ENCODE measurements at places on chromosomes 2 and 18. TPM values are rescaled to one million over a fixed set of nuclear protein-coding genes. Genes with fewer than 3 reads are reported as not detected.

DNA sequence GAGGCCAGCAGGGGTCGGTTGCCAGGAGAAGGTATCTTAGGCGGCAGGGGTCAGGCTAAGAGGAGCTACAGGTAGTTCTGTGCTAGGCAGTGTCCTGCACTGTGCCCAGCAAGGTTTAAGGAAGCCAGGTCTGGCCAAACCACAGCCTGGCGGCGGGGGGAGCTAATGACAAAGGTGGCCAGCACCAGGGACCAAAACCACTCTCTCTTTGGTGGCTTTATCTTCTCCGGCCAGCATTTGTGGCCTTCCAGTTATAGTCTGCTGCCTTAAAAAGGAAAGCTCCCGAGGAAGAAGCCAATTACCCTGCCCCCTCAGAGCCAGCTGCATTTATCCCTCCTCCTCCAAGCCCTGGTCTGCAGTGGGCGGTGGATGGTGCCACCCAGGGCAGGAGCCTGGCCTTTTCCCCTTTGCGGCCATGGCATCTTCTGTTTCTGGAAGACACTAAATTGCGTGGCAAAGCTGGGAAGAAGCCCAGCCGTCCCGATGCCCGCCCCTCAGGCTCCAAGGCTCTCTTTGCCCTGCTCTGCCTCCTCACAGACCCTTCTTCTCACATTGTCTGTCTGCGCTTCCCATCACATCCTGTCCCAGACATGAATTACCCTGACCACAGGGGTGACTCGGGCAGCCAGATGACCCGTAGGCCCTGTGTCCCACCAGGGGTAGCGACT, 94.6 kb downstream of the EN1 start:
- no peak for DNase-seq

CROCC2 gene
- not detected for total RNA-seq

TGFA gene
- not detected for total RNA-seq

C2orf78 gene
- total RNA-seq: not detected

GRCh38 chr2:180716186-180717180, 263.9 kb upstream of the UBE2E3 start:
- no peak for DNase-seq

FAM237A gene
- total RNA-seq: not detected

DNA sequence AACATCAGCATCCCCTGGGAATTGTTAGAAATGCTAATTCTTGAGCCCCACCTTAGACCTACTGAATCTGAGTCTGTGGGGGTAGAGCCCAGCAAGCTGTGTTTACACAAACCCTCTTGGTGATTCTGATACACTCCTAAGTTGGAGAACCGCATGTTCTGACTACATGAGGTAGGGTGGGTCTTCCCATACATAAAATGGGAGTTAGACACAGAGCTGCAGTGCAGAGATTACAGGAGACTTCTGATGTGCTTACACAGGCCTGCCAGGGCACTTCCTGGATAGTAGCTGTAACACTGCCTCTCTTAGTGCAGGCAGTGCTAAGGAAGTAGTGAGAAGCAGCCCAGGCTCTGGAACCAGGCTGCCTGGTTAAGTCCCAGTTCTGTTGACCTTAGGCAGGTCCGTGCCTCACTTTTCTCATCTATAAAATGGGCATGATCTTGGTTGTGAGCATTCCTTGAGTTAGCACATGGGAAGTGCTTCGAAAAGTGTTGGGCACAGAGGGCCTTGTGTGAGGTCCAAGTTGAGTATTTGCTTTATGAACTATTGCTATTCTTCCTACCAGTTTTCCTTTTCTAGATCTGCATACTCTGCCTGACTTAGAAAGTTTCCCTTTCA, 67.3 kb downstream of the GLI2 start:
- peak; percentile 18 for DNase-seq

- no peak for DNase-seq
Observed at GRCh38 chr2:117232305-117232704, 582.2 kb upstream of the DDX18 start.

GRCh38 chr2:203450561-203450960, 84.5 kb downstream of the RAPH1 start:
- no peak for DNase-seq

- DNase-seq: peak; percentile 8
Observed at GRCh38 chr2:118847762-118848172, 319 bp upstream of the EN1 start.

VAMP8 gene
- 0.83 TPM for total RNA-seq

MAL gene
- total RNA-seq: not detected

DNA sequence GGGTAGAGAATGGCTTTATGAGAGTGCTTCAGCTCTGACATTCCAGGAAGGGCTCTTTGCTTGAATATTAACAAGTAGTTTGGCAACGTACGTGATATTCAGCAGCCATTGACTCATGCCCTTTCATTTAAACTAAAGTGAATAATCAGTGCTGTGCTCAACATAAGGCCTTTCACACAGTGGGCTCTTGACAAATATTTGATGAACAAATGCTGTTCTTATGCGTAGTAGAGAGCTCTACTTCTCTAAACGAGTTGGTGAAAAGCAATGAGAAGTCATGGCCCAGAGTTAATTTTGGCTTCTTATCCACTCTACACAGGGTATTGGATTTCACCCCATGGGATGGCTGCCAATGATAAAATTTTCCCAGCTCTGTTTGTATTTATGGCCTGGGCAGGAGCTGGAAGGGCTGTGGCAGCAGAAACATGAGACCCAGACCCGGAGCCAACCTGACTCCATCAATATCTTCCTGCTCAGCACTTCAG, 338.9 kb downstream of the CCDC85A start:
- DNase-seq: peak; percentile 2

MBP gene
- 1.4 TPM for total RNA-seq

CABYR gene
- total RNA-seq: 4.1 TPM

DNA sequence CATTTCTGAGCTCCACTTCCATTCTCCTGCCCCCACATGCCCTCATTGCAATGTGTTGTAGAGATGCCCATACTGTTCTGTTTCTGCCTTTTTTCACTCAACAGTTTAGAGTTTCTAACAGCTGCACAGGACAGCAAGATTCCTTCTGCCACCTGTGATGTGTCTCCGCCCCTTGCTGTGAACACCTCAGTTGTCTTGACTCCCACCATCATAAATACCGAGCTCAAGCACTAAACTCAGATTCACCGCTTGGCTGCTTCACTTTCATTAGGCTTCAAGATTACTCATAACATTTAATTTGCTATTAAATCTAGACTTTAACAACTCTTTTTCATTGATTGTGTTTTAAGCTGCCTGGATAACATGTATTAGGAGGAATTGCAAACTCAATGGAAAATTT, 141.0 kb downstream of the MAP2 start:
- no peak for DNase-seq

- peak; percentile 83 for DNase-seq
Observed at GRCh38 chr2:54556621-54557121, 100.5 kb downstream of the SPTBN1 start.

GRCh38 chr2:160315337-160315736, 115.3 kb upstream of the ITGB6 start:
- peak; percentile 80 for DNase-seq

DNA sequence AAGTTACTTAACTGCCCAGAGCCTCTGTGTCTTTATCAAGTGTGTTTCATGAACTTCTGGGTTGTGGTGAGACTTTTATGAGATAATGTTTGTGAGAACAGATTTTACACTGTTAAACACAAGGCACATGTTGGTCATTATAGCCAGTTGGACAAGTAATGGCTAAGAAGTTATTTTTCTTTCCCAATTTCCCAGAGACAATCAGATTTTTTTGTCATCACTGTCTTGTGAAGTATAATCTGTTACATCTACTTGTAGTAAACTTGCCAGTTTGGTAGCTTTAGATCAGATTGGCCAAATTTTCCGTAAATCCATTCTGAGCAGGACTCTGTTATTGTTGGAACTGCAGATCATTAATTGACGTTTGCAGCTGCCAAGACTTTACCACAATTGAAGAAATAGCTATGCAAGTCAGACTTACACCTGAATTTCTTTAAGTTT, 838.8 kb downstream of the SLC4A3 start:
- peak; percentile 7 for DNase-seq

DNA sequence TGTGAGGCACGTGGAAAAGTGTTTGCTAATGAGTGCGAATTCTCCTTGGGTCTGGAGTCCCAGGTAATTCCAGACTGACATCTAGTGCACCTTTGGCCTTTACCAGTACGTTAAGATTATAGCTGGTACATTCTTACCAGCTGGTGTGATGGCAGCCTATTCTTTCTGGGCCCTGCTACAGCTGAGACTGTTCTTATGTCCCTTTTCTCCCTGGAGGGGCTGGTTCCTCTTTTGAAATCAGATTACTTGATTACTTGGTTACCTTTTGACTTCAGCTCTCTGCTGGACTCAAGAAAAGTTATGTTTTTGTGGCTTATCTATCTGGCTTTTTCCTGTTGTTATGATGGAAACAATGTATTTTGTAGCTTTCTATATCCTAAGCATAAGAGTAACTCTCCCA, 14.5 kb downstream of the CABYR start:
- no peak for DNase-seq

DNA sequence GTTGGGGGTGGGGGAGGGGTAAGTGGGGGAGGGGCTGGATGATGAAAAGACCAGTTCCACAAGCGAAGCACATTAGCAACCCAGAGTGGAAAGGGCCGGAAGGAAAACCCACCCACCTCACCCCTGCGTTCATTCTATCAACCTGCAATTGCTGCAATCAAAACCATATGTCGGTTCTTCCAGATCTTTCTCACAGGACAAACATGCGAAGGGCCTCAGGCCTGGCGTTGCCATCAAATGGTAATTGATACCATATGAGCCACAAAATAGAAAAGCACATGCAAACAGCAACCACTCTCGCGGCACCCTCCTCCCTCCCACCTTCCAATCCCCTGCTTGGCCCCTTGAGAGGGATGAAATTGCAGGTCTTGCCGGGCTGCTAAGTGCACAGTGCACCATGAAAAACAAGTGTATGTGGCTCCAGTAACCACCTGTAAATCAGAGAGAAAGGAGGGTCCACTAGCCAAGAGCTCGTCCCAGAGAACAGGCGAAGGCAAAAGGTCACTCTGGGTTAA, 287.5 kb downstream of the TCF4 start:
- peak; percentile 37 for DNase-seq

RHBDD1 gene
- 14.0 TPM for total RNA-seq

GRCh38 chr2:64086347-64087082, 57.7 kb downstream of the PELI1 start:
- DNase-seq: no peak
